ENCODE measurements at places on chromosomes 1 and 21. TPM values are rescaled to one million over a fixed set of nuclear protein-coding genes. Genes with fewer than 3 reads are reported as not detected.

DNA sequence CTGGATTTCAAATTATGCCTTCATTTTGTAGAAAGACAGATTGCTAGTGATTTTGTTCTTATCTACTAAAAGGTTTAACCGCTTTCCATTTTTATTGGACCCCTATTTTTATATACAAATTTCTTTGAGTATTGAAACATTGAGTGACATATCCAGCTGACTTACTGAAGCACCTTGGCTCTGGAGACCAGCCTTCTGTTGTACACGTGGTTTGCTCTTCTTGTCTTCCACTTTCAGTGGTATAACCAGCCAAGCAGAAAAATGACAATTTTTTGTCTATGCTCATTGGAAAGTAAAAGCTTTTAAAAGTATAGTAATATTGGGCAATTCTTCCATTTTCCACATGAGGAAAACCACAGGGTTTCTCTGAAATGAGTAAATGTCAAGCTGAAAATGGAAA is 4.4 kb downstream of the F13B start:
- no peak for DNase-seq

- DNase-seq: no peak
Measured at GRCh38 chr1:217770918-217771317, 139.8 kb downstream of the SPATA17 start.

DNA sequence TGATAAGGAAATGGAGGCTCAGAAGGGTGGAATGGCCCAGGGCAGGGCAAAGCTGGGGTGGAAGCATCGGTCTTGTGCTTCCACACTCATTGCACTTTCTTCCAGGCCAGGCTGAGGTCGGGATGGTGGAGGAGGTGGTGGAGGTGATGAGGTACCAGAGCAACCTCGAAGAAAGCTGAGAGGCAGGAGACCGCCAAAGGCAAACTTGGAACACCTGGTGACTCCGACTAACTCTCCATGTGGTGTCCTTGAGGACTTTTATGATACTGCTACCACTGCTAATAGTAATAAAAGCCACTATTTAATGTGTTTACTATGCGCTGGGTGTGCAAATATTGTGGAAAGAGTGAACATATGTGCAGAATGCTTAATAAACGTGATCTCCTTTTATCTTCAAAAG is 16.9 kb upstream of the BTG2 start:
- DNase-seq: no peak

DNA sequence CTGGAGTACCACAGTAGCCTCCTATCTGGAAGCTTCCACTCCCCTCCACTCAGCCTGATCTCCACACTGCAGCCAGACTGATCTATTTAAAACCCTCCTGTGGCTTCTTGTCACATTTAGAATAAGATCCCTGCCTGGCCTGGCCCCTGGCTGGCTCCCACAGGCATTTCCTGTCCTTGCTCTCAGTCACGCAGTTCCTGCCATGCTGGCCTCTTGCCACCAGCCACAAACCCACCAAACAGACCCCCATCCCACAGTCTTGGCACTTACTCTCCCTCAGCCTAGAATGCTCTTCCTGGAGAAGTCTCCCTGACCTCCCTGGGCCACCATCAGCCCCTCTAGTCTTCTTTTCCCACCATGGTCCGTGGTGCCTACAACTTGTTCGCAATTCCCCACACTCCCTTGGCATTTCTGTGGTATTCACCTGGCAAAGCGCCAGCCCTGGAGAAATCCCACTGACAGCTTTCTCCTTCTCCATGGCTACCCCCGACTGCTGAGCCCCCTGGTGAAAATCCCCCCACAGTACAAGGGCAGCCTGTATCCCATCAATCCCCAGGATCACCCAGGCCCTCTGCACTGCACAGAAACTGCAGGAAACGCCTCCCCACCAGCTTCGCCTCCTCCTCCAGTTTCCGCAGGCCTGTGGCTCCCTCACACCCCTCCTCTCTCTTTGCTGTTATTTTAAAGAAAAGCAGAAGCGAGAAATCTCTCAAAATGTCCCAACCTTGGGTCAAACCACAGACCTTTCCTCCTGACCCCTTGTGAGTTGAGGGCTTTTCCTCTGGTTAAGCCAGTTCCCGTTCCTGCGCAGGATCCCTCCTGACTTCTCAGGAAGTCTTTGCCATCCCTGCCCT is 94.5 kb downstream of the SYT2 start:
- peak; percentile 80 for DNase-seq

GRCh38 chr21:25858325-25858724 is 123.6 kb downstream of the GABPA start:
- no peak for DNase-seq

- DNase-seq: no peak
Measured at GRCh38 chr1:30319765-30320580, 403.4 kb downstream of the MATN1 start.

GRCh38 chr1:156129687-156130577 is 15.4 kb downstream of the LMNA start:
- DNase-seq: peak; percentile 98

DNA sequence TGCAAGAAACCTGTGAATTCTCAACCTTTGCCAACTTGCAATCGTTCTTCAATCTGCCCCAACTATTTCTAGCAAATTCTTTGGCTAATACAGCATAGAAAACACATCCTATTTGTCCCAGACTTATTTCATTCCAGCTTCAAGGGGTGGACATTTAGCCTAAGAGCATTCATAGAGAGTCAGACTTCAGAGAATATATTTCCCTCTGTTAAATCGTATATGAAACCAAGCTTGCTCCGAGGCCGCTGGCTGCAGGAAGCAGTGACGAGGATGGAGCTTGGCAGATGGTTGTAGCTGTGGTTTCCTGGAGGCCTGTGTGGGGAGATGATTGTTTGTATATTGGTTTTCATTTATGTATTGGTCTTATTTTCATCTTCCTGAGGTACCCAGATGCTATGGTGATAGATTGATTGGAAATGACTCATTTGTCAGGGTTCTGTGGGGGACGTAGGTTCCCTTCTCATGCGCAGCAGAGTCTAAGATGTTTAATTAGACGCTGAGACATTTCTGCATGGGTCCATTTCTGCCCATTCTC is 26.1 kb downstream of the MAN1C1 start:
- DNase-seq: peak; percentile 10

GRCh38 chr1:103337779-103338178 is 187.7 kb upstream of the RNPC3 start:
- no peak for DNase-seq

GRCh38 chr1:109878531-109879104 is 32.0 kb upstream of the CSF1 start:
- DNase-seq: no peak

- DNase-seq: peak; percentile 78
Measured at GRCh38 chr1:10122926-10123325, 87.4 kb upstream of the KIF1B start.

RGS13 gene
- not detected for total RNA-seq

TEX38 gene
- total RNA-seq: not detected

HES2 gene
- total RNA-seq: not detected

IL22RA1 gene
- not detected for total RNA-seq

FAM20B gene
- total RNA-seq: 32.5 TPM

FNDC7 gene
- total RNA-seq: 0.43 TPM

All from fibroblast of villous mesenchyme (primary cell).